ENCODE measurements at places on chromosomes 1 and 21.

DNA sequence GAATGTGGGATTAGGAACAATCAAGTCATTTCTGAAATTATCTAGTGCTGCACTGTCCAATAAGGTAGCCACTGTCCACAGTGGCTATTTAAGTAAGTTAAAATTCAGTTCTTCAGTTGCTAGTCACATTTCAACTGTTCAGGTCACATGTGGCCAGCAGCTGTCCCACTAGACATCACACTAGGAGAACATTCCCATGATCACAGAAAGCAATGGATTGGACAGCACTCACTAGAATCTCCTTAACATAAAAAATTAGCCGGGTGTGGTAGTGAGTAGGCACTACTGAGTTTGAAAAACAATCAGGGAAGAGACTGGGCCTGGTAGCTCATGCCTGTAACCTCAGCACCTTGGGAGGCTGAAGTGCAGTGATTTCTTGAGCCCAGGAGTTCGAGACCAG, 33.6 kb downstream of the NUP133 start:
- DNase-seq = no peak

DNA sequence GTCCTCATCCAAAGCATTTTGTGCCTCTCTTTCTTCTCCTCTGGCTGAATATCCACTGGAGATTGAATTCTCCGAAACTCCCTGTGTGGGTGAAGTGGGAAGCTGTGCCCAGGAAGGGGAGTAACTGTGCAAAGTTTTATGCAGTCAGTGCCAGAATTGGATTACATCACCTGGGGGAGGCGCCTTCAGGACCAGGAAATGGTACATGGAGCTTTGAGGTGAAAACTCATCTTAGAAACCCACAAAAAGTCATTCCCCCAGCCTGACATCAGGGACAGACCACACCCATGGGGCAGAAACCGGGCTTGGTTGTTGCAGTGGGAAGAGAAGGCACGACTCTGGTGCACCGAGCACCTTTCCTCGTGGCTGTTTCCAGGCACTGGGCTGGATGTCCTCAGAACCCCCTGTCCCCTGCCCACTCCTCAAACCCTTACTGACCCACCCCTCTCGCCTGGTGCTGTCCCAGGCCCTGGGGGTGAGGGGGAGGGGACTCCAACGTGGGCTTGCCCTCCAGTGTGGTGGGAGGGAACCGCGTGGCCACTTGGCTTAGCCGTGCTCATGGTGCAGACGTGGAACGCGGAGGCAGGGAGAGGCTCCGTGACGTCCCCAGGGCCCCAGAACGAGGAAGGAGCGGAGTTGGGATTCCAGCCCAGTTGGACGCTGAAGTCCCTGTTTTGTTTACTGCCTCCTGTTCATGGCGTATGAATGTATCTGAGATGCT, 15.7 kb downstream of the TFF3 start:
- DNase-seq = no peak

DNA sequence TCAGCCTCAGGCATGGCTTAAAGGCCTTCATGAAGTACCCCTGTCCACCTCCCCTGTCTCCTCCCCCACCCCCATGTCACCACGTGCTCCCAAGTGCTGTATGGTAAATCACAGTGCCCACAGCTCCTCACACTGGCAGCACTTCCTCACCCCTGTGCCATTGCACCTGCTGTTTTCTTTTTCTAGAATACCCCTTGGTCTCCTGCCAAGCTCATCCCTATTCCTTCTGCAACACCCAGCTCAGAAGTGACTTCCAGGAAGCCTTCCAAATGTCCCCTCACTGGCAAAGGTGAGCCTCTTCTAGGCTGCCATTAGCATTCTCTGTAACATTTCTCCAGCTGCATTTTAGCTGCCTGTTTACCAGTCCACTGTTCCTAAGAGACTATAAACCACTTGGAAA, 9.4 kb downstream of the AKNAD1 start:
- DNase-seq = no peak

DNA sequence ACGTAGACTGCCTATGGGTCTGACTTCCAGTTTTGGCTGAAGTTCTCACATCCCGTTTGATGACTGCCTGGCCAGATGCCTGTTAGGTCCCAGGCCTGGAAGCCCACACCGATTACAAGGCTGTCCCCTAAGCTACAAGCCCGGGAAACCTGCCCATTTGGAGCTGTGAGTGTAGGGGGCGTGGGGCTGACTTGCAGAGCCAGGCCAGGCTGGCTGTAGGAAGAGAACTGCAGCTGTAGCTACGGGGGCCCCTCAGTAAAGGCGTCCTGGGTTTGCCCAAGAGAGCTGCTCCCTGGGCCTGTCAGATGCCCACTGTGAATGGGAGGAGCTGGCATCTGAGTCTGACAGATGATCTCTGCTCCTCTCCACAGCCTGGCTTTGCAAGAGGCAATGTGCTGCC, 199.7 kb downstream of the CAMTA1 start:
- no peak for DNase-seq

DNA sequence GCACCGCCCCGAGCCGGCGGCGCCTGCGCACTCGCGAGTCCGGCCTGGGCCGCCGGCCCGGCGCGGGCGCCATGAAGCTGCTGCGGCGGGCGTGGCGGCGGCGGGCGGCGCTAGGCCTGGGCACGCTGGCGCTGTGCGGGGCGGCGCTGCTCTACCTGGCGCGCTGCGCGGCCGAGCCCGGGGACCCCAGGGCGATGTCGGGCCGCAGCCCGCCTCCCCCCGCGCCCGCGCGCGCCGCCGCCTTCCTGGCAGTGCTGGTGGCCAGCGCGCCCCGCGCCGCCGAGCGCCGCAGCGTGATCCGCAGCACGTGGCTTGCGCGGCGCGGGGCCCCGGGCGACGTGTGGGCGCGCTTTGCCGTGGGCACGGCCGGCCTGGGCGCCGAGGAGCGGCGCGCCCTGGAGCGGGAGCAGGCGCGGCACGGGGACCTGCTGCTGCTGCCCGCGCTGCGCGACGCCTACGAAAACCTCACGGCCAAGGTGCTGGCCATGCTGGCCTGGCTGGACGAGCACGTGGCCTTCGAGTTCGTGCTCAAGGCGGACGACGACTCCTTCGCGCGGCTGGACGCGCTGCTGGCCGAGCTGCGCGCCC, at the start of gene B3GALT6:
TSS of gene B3GALT6 (plus strand) at position 30 of the 588 bp plus-strand sequence. CDS start at position 72, 42 bp downstream.
- DNase-seq = no peak

DNA sequence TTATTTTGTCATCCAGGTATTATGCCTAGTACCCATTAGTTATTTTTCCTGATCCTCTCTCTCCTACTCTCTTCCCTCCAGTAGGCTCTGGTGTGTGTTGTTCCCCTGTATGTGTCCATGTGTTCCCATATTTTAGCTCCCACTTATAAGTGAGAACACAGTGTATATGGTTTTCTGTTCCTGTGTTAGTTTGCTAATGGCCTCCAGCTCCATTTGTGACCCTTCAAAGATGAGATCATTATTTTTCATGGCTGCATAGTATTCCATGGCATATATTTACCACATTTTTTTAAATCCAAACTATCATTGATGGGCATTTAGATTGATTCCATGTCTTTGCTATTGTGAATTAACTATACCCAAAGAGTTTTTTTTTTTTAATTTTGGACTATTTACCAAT, 1675.7 kb upstream of the B3GALT2 start:
- DNase-seq = no peak

GRCh38 chr1:54105736-54106269, 47.0 kb downstream of the CDCP2 start:
- no peak for DNase-seq

- DNase-seq = no peak
Observed at GRCh38 chr1:39676948-39677548, 5.1 kb upstream of the NT5C1A start.

GRCh38 chr1:103477101-103477500, 48.4 kb upstream of the RNPC3 start:
- DNase-seq = no peak

GRCh38 chr1:29687166-29687565, 450.8 kb downstream of the PTPRU start:
- DNase-seq = no peak
